ENCODE measurements at places on chromosomes 1 and 21. TPM values are rescaled to one million over a fixed set of nuclear protein-coding genes. Genes with fewer than 3 reads are reported as not detected.
A peak's percentile ranks its signal among the peaks of the same experiment; 100 is the strongest.

GRCh38 chr1:36142121-36142520 lies 7.2 kb downstream of the TRAPPC3 start:
- DNase-seq: no peak

ZFP69B gene
- 0.65 TPM for total RNA-seq

OR10T2 gene
- total RNA-seq: not detected

- no peak for DNase-seq
Observed at GRCh38 chr1:164640686-164641352, 81.8 kb downstream of the PBX1 start.

- DNase-seq: no peak
Observed at GRCh38 chr1:111463029-111463683, 10.6 kb upstream of the C1orf162 start.

DNA sequence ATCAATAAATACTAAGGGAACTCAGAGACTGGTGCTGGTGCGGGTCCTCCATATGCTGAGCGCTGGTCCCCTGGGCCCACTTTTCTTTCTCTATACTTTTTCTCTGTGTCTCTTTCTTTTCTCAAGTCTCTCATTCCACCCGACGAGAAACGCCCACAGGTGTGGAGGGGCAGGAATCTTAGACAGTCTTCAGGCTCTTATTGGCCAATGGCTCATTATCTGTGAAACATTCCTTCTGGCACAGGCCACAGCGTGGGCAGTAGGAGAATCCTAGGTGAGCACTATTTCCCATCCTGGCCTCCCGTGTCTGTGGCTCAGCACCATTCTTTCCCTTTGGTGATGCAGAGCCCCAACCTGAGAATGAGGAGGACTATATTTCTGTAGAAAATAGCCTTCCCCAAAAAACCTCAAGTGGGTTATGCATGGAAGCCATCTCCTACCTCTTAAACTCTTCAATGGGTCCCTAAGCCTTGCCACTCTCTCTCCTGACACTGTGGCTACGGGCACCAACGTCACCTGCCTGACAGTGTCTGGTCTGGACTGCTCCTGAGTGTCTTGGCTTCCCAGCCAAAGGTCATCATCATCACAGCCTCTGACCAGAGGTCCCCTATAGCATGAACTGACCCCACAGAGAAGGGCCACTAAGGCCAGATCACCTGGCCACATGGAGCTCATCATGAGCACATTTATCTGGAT lies 6.2 kb upstream of the SLAMF1 start:
- no peak for DNase-seq

GRCh38 chr1:218930000-218930399 lies 243.7 kb upstream of the LYPLAL1 start:
- peak; percentile 42 for DNase-seq

FBXO42 gene
- total RNA-seq: 6.3 TPM

USH2A gene
- not detected for total RNA-seq

DNA sequence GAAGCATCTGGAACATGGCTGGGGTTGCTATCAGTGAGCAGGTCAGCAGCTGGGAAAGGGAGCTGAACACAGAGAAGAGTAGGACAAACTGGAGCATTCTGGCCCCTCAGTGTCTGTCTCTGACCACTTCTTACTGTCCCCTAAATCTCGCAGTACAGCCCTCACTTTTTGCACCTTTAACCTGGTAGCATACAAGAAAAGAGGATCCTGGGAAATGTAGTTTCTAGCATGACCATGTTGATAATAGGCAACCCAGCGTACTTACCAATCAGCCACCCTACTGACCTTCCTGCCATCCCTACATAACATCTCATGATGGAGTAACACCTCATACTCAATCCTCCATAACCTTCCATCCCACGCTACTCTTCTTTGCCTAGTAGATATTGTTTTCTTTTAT lies 99.1 kb upstream of the RAVER2 start:
- no peak for DNase-seq

GRCh38 chr1:246318622-246319021 lies 188.5 kb downstream of the SMYD3 start:
- DNase-seq: no peak

PDZK1IP1 gene
- total RNA-seq: not detected

- no peak for DNase-seq
Observed at GRCh38 chr1:21774835-21775549, 8.0 kb downstream of the USP48 start.

DNA sequence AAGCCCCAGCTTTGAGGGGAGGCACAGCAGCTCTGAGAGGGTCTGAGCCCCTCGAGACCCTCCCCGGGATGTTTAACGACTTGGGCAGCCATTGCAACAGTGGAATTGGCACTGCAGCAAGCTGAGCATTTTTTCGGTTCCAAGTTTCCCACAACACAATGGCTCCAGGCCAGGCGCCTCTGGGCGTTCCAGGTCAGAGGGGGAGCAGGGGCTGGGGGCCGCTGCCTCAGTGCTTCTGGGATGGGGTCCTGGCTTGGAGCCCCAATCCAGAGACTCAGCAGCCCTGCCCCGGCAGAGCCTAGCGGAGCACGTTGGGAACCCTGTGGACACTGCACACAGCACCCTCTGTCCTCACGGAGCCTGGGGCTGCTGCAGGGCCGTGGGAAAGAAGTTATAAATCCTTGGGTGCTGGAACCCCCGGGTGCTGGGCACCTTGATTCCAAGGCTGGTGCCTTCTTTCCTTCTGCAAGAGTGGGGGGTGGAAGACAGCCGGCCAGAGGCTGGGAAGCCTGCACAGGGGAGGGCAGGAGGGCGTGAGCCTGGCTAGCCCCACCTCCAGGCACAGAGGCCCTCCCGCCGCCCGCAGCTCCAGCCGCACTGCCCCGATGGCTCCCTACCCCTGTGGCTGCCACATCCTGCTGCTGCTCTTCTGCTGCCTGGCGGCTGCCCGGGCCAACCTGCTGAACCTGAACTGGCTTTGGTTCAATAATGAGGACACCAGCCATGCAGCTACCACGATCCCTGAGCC lies 50.1 kb downstream of the COL18A1 start:
- DNase-seq: no peak

GRCh38 chr1:179366093-179366800 lies 476 bp downstream of the AXDND1 start:
- DNase-seq: peak; percentile 42

- peak; percentile 73 for DNase-seq
Observed at GRCh38 chr1:58739856-58740466, 40.1 kb upstream of the MYSM1 start.

DNA sequence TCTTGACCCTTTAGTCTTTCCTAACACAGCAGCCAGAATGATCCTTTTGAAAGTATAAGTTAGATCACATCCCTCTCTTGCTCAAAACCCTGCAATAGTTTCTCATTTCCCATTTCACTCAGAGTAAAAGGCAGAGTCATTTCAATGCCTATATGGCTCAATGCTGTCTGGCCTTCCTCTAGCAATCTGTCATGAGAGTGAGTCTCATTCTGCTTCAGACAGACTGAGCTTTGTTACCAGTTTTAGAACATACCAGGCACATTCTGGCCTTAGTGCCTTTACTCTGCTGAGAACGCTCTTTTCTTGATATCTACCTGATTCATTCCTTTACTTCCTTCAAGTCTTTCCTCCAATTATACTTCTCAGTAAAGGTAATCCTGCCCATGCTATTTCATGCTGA lies 372.8 kb upstream of the PKN2 start:
- DNase-seq: no peak

TRIM46 gene
- 1.2 TPM for total RNA-seq

MEGF6 gene
- total RNA-seq: 212 TPM

GRCh38 chr1:32151319-32151787 lies 28.1 kb upstream of the TXLNA start:
- no peak for DNase-seq

PKP1 gene
- total RNA-seq: under 0.01 TPM

GBP3 gene
- total RNA-seq: 14.8 TPM

- DNase-seq: no peak
Observed at GRCh38 chr1:156474966-156475365, 25.6 kb downstream of the MEF2D start.

DNA sequence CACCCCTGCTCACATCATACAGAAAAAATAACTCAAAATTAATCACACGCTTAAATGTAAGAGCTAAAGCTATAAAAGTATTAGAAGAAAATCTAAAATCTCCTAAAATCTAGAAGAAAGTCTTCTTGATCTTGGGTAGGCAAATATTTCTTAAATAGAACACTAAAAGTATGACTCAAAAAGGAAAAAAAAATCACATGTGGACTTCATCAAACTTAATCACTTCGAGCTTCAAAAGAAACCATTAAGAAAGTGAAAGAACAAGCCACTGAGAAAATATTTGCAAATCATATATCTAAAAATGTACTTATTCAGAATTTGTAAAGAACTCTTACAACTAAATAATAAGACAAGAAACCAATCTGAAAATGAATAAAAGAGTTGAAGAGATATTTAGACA lies 32.7 kb downstream of the LRRC52 start:
- DNase-seq: no peak

GRCh38 chr1:182400567-182400966 lies at the start of gene TEDDM1:
TEDDM1 (minus strand) TSS chr1:182400667; CDS start chr1:182400485, 182 bp downstream.
- DNase-seq: no peak

GRCh38 chr1:206864939-206865671 lies at the start of gene IL20:
IL20 (plus strand) TSS chr1:206865623; CDS start chr1:206865853, 230 bp downstream.
- peak; percentile 34 for DNase-seq
